Stimulated activated CD8-positive, alpha-beta memory T cell treated with anti-CD3 and anti-CD28 coated beads, Interleukin-7, amount 100 ng/mL, for 24 hours (primary cell): ENCODE measurements at places on chromosomes 12 and 14.

GRCh38 chr12:118880720-118881493 lies 100.4 kb upstream of the SRRM4 start:
- no peak for DNase-seq

DNA sequence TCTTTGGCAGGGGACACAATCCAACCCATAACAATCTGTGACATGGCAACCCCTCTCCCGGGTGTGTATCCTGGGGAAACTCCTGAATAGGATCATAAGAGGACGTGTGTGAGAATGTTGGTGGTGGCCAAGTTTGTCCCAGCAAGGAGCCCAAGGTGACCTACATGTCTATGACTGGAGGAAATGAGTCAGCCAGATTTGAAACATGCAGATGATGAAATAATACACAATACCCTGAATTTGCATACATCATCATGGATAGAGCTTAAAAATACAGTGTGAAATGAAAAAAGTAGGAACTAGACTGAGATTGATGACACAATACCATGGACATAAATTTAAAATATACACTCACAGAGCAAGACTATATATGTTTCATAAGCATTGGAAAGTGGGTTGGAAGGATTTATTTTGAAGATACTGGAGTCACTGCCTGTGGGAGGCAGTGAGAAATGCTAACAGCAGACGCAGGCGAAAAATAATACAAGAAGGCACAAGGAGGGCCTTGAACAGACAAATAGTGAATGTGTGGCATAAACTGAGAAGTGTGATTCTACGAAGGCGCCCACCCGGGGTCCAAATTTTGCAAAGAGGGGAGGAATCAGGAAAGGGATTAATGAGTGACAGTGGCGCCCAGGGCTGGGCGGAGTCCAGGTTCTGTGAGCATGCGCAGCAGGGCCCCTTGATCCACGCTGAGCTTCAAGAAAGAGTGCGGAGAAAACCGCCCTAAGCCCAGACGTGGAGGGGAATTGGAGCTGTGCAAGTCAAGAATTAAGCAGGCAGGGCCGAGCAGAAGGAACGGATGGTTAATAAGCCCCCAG lies 7.0 kb upstream of the MAP1LC3B2 start:
- DNase-seq: no peak

DNA sequence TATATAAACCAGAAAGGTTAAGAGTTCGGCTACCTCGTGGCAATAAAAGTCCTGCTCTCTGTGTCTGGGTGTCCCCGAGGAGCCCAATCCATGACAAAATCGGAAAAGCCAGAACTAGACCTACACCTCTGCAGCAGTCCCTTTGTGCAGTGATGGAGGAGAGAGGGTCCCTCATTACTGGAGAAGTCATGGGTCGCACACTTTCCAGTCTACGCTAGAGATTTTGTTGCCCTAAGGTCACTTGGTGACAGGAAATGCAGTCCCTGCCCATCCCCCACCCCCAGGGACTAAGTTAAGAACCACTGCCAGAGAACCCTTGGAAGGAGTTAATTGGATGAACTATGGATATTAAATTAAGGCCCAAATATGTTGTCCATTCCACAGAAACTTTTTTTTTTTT lies 104.4 kb upstream of the ATF7IP start:
- no peak for DNase-seq

GRCh38 chr12:127245009-127245408 lies 1022.0 kb upstream of the TMEM132C start:
- no peak for DNase-seq

DNA sequence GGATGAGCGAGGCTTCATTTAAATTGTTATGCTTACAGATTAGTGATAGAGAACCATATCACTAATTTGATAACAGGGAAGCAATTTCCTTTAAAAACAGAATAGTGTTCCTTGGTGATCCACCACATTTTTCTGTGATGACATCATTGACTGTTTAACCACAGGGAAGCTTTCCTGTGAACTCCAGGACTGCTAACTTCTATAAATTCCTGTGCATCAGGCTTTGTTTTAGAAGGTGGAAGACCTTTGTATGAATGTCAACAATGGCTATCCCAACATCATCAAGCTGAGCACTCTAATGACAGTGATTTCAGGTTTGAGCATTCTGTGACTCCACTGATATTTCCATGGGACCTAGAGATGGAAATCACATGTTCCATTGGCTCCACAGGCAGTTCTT lies 177.1 kb downstream of the RMST start:
- no peak for DNase-seq

GRCh38 chr12:2256915-2257314 lies 204.1 kb downstream of the CACNA1C start:
- DNase-seq: no peak

DNA sequence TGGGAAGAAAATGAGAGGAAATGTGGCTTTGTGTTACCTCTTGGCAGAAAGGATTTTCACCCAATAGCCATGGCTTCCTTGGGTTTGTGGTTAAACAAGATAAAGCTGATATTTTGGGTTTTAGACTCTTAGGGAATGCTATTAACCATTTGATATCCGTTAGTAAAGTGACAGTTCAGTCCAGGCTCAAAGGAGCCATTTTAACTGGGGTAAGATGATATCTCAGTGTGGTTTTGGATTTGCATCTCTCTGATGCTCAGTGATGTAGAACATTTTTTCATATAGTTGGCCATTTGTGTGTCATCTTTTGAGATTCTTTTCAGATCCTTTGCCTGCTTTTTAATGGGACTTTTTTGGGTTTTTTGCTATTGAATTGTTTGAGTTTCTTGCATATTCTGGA lies 30.1 kb downstream of the IFT43 start:
- no peak for DNase-seq

GRCh38 chr14:68018598-68018997 lies 199.0 kb downstream of the RAD51B start:
- no peak for DNase-seq

DNA sequence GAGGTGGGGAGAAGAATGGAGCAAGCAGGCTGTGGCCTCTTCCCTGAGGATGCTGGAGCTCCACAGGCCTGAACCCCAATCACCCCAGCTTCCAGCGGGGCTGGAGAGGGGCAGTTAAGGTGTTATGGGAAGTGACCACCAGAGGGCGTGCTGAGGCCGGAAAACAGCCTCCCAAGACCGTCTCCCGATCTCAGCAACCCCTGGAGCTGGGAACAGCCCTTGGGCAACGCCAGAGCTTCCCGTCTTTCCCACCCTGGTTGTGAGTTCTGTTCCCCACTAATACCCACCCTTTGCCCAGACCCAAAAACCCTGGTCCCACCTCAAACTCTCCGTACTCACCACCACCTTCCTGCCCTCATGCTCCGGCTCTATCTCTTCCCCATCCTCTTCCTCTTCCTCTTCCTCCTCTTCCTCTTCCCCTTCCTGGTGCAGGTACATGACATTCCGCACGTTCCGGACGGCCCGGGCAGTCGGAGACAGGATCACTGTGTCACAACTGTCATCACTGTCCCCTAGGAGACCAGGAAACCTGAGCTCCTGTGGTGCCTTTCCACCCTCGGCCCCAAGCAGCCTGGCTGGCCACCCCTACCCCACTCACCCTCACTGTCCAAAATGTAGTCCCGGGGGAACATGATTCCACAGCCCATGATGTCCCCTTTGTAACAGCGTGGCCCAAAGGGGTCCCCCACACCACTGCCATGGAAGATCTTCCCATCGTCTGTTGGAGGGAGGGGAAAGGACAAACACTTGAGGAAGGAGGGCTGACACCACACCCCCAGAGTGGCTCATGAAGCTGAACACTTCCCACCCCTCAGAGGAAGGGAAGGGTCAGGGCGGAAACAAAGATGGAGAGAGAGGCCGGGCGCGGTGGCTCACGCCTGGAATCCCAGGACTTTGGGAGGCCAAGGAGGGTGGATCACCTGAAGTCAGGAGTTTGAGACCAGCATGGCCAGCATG lies 12.9 kb downstream of the SPRYD3 start:
- DNase-seq: no peak

- no peak for DNase-seq
Observed at GRCh38 chr14:36241183-36241582, 64.7 kb upstream of the PTCSC3 start.
